Naive thymus-derived CD4-positive, alpha-beta T cell (primary cell): ENCODE measurements at places on chromosomes 11 and 22. TPM values are rescaled to one million over a fixed set of nuclear protein-coding genes. Genes with fewer than 3 reads are reported as not detected.
A peak's percentile ranks its signal among the peaks of the same experiment; 100 is the strongest.

GRCh38 chr22:42258126-42258525, 12.3 kb downstream of the TCF20 start:
- no peak for DNase-seq

Gene C22orf42
- not detected for total RNA-seq

Gene CD3D
- 352 TPM for total RNA-seq

DNA sequence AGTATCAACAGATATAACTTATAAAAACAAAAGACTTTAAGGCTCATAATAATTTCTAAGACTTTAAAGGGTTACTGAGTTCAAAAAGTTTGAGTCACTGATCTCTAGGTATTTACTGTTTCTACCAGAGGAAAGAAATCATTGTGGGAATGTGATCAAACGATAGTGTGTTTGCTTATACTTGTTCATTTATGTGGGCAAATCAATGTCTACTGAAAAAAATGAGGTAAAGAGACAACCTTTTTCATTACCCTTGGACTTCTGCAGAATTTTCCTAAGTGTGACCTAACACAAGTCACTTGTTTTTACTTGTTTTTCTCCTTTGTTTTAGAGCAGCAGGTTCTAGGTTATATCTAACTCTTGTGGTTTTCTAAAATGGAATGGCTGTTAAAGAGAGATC, 65.4 kb downstream of the PRR5L start:
- DNase-seq = no peak

Gene OTOG
- not detected for total RNA-seq

- no peak for DNase-seq
Observed at GRCh38 chr11:36449561-36450096, 60.4 kb downstream of the TRAF6 start.

GRCh38 chr11:64745521-64746328, 1.8 kb upstream of the RASGRP2 start:
- DNase-seq = peak; percentile 79

Gene FOLH1
- total RNA-seq = not detected

Gene OR5P2
- not detected for total RNA-seq

Gene SH3BP1
- total RNA-seq = 89.2 TPM

DNA sequence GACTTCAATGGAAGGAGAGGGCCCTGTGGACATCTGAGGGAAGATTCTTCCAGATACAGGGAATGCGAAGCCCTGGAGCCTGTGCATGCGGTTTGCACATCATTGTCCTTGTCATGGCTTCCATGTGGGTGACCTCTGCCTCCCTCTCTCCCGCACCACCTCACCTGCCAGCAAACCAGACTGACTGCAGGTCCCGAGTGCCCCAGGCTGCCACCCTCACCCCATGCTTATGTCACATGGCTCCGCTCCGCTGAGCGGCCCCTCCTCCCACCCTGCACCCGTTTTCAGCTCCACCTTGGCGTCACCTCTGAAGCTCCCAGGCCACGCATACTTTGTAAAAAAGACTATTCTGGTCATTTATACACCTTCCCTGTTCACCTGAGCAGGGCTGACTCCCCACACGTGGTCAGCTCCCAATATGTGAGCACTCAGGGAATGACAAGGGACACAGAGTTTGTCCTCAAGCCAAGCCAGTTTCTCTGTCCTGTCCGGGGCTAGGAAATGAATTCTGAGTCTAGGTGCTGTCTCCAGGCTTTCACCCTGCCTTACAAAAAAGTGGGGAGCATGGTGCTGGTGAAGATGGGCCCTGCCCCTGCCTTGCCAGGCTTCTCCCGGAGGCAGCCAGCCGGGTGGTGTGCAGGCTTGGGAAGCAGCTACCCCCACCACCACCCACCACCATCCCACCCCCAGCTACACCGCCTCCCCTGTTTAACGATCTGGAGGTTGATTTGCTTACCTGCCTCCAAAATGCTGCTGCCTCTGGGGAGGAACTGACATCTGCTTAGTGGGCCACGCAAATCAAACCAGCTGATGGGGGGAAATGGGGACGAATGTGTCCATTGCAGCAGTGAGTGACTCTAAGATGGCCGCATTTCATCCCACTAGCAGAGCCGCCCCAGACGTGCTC, 32.7 kb downstream of the FAM83F start:
- DNase-seq = no peak

DNA sequence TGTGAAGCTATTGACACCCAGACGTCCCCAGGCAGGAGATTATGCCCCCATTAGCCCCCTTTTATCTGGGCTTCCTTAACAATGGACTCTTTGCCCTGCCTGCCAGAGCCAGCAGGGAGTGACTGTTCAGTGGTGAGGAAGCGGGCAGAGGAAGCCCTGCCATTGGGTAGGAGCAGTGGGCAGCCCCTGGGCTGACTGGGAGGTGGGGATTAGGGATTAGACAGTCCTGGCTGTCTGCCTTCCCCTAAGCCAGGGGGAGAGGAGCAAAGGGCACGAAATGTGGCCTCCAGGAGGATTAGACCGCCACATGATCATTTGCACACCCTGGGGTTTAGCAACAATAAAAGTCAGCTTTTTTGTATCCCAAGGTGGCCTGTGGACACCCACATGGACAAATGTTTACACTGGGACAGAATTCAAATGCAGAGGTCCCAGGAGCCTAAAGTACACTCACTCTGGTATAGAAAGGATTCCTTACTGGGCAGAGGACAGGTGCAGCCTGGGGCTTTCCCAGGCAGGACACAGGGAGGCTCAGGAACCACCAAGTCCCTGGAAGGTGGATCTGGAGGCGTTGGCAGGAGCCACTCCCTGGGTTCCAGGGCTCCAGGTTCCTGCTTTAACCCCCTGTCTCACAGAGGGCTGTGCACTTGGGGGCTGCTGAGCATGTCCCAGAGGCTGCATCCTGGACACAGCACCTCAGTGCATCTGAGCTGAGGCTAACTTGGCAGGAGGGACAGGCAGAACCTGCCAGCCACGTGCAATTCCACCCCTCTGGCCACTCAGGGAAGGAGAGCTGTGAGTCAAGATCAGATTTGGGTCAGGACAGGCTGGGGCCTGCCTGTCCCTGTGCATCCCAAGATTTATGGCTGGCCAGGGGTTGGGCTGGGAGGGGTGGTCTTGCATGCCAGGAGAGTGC, 2.1 kb downstream of the PNPLA3 start:
- DNase-seq = no peak

- DNase-seq = no peak
Observed at GRCh38 chr22:31829505-31829904, 75.7 kb downstream of the DEPDC5 start.

GRCh38 chr11:8408151-8408941, 144.7 kb upstream of the LMO1 start:
- no peak for DNase-seq

Gene NCAPH2
- total RNA-seq = 78.8 TPM

Gene VPREB1
- total RNA-seq = not detected

Gene MMP7
- total RNA-seq = not detected

DNA sequence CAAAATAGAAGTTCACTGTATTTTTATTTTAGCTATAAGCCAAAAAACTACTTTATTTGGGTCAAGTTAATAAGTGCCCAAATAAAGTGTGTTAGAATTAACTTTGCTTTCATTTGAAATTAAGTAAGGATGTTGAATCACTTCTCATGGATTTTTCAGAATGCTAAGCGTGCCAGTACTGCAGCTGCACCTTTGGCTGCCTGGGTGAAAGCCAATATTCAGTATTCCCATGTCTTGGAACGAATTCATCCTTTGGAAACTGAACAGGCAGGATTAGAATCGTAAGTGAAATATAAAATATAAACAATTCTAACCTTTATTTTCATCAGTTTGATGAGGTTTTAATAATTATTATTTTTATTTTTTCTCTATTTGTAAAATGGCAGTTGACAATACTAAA, 113.6 kb downstream of the DYNC2H1 start:
- DNase-seq = no peak

GRCh38 chr11:12007769-12008737, at the start of gene DKK3:
TSS of gene DKK3 (minus strand) at chr11:12008626. CDS start at chr11:12008582, 44 bp downstream.
- no peak for DNase-seq

DNA sequence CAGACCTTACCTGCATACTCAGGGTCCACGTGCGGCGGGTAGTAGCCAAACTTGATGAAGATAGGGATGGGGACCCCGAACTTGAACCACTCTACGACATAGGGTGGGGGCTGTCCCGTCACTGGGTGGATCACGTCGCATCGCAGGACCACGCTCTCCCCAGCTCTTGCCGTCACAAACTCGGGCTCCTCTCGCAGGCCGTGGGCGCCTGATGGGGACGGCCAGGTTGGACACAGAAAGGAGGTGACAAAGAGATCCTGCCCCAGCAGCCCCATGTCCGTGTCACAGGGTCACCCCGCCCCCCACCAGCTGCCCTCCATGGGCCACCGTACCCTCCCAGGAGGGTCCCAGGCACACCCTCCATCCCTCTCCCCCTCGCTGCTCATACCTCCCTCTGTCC, 10.7 kb downstream of the IGSF9B start:
- no peak for DNase-seq

Gene APOL5
- not detected for total RNA-seq
